Astrocyte (in vitro differentiated cells and primary cell): ENCODE measurements at places on chromosomes 2 and 18.

GRCh38 chr18:39485696-39486095, 1920.1 kb upstream of the CELF4 start:
- peak; percentile 41 for DNase-seq

DNA sequence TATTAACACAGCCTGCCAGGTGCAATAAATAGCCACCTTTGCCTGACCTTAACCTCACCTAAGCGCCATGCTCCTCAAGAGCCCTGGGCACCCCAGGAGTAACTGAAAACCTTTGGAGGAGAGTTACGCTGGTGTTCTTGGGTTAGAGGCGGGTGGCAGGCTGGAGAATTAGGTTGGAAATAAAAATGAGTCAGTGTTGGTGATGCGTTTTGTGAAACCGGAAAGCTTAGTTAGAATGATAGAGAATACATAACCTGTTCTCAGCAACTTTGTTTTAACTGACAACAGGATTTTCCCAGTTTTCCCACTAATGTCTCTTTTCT, 17.0 kb downstream of the LRRFIP1 start:
- DNase-seq = no peak

- no peak for DNase-seq
Measured at GRCh38 chr2:241617431-241618154, 19.4 kb downstream of the THAP4 start.

GRCh38 chr2:236663287-236664101, 93.9 kb downstream of the ACKR3 start:
- peak; percentile 93 for DNase-seq

- no peak for DNase-seq
Measured at GRCh38 chr18:55433648-55434047, 154.3 kb downstream of the TCF4 start.

DNA sequence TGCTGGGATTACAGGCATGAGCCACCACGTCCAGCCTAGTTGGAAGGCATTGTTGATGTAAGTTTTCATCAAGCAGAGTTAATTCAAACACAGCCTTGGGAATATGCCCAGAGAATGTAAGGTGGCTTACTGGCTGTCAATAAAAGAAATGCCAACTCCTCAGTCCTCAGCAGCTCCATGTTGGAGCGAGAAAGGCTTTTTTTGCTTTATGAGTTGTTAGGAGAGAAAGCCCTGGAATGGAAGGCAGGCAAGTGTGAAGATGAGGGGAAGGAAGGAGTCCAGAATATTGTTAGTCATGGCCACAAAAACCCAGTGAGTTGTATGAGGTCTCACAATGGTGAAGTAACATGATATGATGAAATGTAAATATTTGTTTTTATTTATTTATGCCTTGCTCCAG, 57.1 kb downstream of the MAP4K4 start:
- DNase-seq = peak; percentile 76

GRCh38 chr2:58019229-58019628, 27.4 kb upstream of the VRK2 start:
- DNase-seq = peak; percentile 29
